ENCODE measurements at places on chromosomes 13 and 19.

GRCh38 chr13:110876609-110877008, 38.3 kb downstream of the ANKRD10 start:
- DNase-seq: no peak

GRCh38 chr19:17254636-17255035, 8.9 kb upstream of the NR2F6 start:
- no peak for DNase-seq

DNA sequence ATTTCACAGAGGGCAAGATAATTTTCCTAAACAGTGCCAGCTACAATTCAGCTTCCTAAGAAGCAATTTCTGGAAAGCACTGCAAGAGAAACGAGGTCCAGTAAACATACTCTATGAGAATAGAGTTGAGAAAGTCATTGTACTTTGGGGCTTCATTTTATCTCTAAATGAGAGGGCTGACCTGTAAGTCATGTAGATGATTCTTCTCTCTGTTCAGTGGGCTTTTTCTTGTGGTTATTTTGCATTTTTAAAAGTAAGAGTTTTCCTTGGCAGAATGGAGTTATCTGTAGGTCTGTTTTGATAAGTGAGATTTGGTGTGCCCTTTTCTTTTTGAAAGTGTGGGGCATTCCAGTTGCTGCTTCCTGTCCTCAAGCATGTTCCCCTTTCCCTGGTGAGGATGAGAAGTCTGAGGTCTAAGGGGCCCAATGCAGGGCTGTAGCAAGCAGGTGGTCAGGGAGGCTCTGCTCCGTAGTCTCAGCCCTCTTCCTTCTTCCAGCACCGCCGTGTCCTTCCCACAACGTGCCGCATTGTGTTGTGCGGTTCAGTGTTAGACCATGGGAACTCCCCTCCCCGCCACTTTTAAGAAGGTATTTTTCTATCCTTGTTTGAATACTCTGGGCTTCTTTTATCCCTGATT, 86.3 kb downstream of the ARHGEF7 start:
- no peak for DNase-seq

DNA sequence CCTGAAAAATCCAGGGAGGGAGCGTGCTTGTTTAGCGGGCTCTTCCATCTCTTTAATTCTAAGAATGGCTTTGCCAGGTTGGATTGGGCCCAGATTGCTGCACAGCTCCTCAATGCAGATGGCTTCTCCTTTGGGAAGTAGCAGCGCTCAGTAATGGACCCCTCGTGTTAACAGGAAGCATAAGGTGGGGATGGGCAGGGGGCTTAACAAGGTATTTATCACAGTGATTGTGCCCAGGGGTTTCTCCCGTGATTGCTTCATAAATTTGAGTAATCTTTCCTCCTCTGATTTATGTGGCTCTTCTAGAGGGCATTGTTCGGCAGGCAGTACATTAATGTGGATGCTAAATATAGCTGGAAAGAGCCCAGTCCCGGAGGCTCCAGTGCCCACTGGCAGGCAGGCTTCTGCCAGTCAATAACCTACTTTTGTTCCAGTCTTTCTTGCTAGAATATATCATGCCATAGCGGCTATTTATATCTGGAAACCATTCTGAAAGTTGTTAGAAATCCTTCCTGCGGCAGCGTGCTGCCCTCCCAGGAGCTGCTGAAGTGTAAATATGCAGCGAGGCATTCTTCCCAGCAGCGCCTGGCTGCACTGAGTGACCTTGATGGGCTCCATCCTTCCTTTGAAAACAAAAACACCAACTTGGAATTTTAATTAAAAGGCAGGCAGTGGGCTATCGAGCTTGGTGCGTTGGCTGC, 65.0 kb downstream of the FGF9 start:
- no peak for DNase-seq

- DNase-seq: no peak
Measured at GRCh38 chr19:35347171-35347929, at the start of gene FFAR1. FFAR1 (plus strand) TSS chr19:35347902; CDS start chr19:35351552, 3,650 bp downstream.

- no peak for DNase-seq
Measured at GRCh38 chr19:5864725-5865486, 5.4 kb downstream of the FUT5 start.

DNA sequence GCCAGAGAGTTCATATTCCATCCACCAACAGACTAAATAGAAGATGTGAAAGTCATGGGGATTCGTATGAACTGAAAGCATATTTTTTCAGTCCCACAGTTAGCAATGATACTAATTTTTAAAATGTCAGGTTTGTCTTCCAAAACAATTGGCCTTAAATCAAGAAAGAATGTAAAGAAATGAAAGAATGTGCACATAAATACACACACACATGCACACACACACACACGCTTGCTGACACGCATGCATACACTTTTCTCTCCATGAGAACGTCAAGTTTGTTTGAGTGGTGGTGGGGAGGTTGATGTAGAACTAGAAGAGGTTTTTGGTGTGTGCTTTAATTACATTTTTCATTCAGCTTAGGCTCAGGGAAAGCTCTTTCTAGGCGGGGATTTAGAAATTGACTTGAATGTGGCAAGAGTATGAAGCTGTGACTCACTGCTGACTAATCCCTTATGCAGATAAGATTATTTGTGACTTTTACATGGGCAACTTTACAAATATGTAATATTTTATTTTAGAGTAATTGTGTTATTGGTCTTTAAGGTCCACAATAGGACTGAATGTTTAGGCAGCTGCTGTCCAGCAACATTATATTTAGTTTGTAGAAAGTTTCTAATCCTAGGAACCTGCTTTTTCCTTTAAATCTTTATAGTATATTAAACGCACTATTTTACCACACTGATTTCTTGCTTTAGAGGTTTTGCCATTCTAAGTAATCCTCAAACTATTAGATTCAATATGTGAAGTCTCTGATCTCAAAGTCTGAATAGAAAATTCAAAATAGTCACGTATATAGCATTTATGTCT, 18.8 kb downstream of the FLT1 start:
- no peak for DNase-seq

All from stimulated activated CD4-positive, alpha-beta T cell treated with anti-CD3 and anti-CD28 coated beads, Interleukin-1b, Interleukin-23, amount 100 ng/mL, for 1 hour (primary cell).